ENCODE measurements at places on chromosomes 2 and 18. TPM values are rescaled to one million over a fixed set of nuclear protein-coding genes. Genes with fewer than 3 reads are reported as not detected.
A peak's percentile ranks its signal among the peaks of the same experiment; 100 is the strongest.

The CTAGE1 gene
- total RNA-seq = not detected

The ASB18 gene
- total RNA-seq = not detected

The CXCR4 gene
- total RNA-seq = 1.2 TPM

The ARHGAP25 gene
- 1.9 TPM for total RNA-seq

DNA sequence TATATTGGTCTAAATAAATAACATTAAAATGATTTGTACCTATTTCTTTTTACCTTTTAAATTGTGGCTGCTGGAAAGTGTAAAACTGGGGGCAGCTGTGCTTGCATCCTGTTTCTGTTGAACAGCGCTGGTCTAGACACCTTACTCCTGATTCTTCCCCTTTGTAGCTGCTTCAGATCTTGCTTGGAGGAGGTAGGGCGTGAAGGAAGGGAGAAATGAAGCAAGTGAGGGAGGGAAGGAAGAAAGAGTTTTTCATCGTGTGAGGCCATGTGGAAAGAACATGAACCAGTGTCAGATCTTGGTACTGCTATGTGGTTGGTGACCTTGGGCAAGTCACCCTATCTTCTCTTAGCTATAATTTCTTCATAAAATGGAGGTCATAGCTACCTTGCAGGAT is 89.0 kb upstream of the SEC11C start:
- H3K36me3 ChIP-seq = no peaks in the 10 kb centered on the region
- H3K27ac ChIP-seq = no peak overlapping the region
- no peaks in the 10 kb centered on the region for H3K27me3 ChIP-seq
- no peak overlapping the region for H3K4me3 ChIP-seq
- no peak for DNase-seq
- H3K4me1 ChIP-seq = peaks cover 3% of the 10 kb centered on the region

GRCh38 chr2:58047373-58047935 is 848 bp downstream of the VRK2 start:
- peak overlapping the region; percentile 82 for H3K27ac ChIP-seq
- no peak for DNase-seq
- peaks cover 7% of the 10 kb centered on the region for H3K4me1 ChIP-seq
- H3K36me3 ChIP-seq = no peaks in the 10 kb centered on the region

DNA sequence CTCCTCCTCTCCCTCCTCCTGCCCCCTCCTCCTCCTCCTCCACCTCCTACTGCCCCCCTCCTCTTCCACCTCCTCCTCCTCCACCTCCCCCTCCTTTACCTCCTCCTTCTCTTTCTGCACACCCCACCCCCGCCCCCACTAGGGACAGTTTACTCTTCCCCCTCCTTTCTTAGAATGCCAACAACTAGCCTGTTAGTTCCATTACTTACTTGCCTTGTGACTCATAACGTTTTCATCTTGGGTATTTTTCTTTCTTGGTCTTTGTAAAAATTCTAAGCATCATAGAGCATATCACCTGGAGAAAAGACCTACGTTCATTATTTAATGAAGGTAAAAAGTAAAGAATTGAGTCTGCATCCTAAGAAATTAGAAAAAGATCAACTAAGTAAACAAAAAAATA is 165.3 kb downstream of the NEDD4L start:
- peaks cover 23% of the 10 kb centered on the region for H3K4me1 ChIP-seq
- no peak overlapping the region for H3K27ac ChIP-seq
- H3K36me3 ChIP-seq = no peaks in the 10 kb centered on the region
- no peak for DNase-seq
- H3K4me3 ChIP-seq = no peak overlapping the region
- H3K27me3 ChIP-seq = no peaks in the 10 kb centered on the region

- H3K27ac ChIP-seq = no peak overlapping the region
- H3K27me3 ChIP-seq = no peaks in the 10 kb centered on the region
- no peak for DNase-seq
- no peaks in the 10 kb centered on the region for H3K4me1 ChIP-seq
- no peak overlapping the region for H3K4me3 ChIP-seq
Measured at GRCh38 chr2:116917196-116917595, 897.3 kb upstream of the DDX18 start.

DNA sequence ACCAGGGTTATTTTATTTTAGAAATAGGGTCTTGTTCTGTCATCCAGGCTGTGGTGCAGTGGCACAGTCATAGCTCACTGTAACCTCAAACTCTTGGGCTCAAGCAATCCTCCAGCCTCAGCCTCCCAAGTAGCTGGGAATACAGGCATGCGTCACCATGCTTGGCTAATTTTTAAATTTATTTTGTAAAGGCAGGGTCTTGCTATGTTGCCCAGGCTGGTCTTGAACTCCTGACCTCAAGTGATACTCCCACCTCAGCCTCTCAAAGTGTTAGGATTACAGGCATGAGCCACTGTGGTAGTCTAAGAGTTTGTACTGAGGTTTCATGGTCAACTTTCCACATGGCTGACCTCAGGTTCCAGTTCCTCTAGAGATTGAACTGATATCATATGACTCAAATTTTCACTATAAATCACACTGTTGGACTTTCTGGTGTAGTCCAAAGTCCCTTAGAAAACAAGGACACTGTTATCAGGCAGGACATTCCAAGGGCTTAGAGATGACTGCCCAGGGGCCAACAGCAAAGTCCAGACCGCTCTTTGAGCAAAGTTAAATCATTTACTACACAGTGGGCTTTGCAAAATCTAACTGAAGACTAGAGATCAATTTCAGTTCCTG is 82.0 kb upstream of the MEX3C start:
- H3K27ac ChIP-seq = no peak overlapping the region
- H3K4me3 ChIP-seq = no peak overlapping the region
- no peaks in the 10 kb centered on the region for H3K4me1 ChIP-seq
- no peaks in the 10 kb centered on the region for H3K27me3 ChIP-seq
- no peaks in the 10 kb centered on the region for H3K36me3 ChIP-seq

DNA sequence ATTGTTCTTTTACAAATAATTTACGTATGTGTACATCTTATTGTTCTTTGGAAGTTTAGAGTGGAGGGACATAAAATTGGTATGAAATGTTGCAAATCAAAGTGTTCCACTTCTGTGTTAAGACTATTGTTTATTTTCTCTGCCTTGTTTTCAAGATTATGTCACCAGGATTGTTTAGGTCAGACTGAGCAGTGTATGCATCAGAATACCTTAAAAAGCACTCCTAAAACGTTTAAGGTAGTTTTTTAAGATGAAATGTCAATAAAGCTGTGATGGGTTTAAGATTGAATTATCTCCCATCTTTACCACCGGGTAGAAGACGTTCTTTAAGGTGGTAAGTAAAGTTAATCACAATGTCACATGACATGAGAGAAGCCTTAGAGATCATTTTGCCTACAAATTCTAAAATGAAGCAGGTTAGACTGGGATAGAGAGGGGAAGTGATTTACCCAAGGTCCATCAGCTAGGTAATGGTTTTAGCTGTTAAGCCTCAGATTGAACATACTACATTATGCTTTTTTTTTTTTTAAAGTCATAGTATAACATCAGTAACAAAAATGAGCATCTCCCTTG is 10.6 kb downstream of the VAPA start:
- H3K36me3 ChIP-seq = no peaks in the 10 kb centered on the region
- no peak overlapping the region for H3K27ac ChIP-seq
- DNase-seq = no peak

- no peaks in the 10 kb centered on the region for H3K4me1 ChIP-seq
- H3K27me3 ChIP-seq = no peaks in the 10 kb centered on the region
- no peaks in the 10 kb centered on the region for H3K36me3 ChIP-seq
- no peak for DNase-seq
Measured at GRCh38 chr2:154549869-154550268, 148.6 kb upstream of the KCNJ3 start.

GRCh38 chr2:54158311-54158710 is 42.9 kb downstream of the ACYP2 start:
- H3K27ac ChIP-seq = no peak overlapping the region
- H3K4me1 ChIP-seq = no peaks in the 10 kb centered on the region
- H3K36me3 ChIP-seq = no peaks in the 10 kb centered on the region
- H3K4me3 ChIP-seq = no peak overlapping the region

DNA sequence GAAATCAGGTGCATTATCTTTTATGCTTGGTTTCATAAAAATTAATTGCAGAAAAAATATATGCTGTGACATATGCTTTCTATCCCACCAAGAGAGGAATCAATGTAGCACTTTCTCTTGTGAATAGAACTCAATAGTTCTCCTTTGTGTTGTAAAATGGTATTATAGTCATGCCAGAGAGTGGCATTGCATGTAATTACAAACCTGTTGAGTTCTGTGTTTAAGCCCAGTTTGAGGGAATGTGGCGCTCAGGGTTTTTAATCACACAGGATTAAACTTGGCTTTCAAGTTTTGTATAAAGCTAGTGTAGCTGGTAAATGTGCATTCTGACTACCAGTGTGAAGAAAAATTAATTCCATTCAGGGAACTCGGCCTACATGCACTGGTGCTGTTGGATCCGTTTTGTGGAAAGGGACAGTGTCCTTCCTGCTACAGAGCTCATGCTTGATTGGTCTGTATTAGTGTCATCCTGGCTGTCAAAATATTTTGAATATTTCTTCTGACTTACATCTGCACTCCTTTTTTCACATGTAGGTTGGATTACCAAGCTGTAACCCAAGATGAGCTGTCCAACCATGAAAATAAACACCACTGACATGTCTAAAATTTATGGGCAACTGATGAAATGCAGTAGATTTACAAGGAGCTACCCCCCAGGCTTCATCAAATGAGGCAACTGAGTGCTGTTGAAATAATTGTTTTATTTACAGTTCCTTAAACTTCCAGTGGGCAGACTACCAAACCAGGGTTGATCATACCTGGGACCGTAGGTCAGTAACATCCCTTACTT is 80.3 kb downstream of the SLC4A3 start:
- no peak overlapping the region for H3K4me3 ChIP-seq
- H3K4me1 ChIP-seq = no peaks in the 10 kb centered on the region
- H3K36me3 ChIP-seq = no peaks in the 10 kb centered on the region

GRCh38 chr2:140526575-140526974 is 1604.2 kb downstream of the LRP1B start:
- H3K4me1 ChIP-seq = no peaks in the 10 kb centered on the region
- H3K27me3 ChIP-seq = no peaks in the 10 kb centered on the region
- no peak for DNase-seq

- no peak overlapping the region for H3K27ac ChIP-seq
- no peak overlapping the region for H3K4me3 ChIP-seq
- no peak for DNase-seq
- H3K4me1 ChIP-seq = no peaks in the 10 kb centered on the region
Measured at GRCh38 chr18:35936951-35937350, 35.5 kb upstream of the RMP24 start.

GRCh38 chr2:197798187-197798586 is 6.2 kb upstream of the PLCL1 start:
- no peak for DNase-seq
- H3K4me1 ChIP-seq = no peaks in the 10 kb centered on the region
- no peak overlapping the region for H3K27ac ChIP-seq

Measured in pancreas (tissue), 10 donors.